ENCODE measurements at places on chromosomes 5 and 9.
A peak's percentile ranks its signal among the peaks of the same experiment; 100 is the strongest.

- DNase-seq: no peak
Observed at GRCh38 chr5:141994511-141995136, 18.2 kb downstream of the GNPDA1 start.

DNA sequence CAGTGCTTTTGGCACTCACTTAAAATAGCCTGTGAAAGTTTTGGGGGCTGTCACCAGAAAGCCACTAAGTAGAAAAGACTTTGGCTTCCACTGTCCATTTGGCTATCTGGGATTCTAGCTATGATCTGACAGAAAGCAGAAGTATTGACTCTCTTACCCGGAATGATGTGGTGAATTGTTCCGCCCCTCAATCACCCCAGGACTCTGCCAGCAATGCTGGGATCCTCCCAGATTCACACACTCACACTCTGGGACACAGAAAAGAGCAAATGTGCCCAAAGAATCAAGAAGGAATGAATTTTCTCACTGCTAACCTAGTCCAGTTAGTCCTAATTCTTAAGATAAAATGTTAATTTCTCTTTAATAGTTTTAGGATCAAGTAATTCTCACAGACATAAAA, 576.9 kb downstream of the BNC2 start:
- no peak for DNase-seq

DNA sequence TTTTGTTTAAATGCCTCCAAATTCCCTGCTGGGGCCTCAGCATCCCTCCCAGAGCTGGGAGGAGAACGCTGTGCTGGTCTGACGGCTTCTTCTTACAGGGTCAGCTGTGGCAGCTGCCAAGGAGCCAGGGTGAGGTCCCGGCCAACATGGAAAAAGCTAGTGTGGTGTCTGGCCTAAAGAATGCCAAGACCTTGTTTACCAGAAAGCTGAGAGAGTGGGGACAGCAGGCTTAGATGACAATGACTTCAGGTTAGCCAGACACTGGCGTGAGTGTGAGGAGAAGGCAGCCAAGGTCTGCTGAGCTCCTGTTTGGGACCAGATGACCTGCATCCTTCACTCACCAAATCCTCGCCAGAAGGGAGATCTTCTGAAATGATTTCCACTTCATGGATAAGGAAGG, 112.5 kb downstream of the CRB2 start:
- DNase-seq: no peak

DNA sequence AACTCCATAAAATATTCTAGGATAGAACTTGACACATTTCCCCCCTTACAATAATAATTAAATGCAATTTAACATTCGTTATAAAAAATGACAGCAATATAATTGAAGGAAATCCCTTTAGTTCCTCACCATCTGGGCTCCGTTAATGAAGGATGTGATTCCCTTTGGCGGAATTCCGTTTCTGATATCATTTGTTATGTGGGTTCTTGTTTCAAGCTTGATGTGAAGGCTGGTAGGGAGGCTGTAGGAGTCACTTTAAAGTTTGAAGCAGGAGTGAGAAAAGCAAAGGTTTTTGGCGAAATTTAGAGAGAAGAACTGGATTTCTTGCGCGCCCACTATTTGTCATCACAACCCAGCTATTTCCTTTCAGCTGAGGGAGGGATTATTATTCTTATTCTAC, 4.0 kb downstream of the RGS7BP start:
- DNase-seq: no peak

DNA sequence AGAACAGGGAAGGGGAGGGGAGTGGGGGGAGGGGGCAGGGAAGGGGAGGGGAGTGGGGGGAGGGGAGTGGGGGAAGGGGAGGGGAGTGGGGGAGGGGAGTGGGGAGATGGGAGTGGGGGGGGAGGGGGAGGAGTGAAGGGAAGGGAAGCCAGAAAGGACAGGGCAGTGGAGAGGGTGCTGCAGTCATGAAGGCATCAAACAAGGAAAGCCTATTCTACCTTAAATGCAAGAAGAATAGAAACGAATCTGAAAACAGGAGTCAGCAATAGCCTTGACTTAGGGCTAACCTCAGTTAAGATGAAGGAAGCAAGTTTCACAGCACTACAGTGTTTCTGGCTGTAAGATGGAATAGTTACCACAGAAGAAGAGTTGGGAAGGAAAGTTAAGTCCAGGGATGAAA, 59.5 kb downstream of the CAMSAP1 start:
- DNase-seq: no peak

GRCh38 chr5:180069589-180070247, 1.8 kb downstream of the RNF130 start:
- DNase-seq: no peak

- DNase-seq: no peak
Observed at GRCh38 chr5:15533129-15533893, 33.3 kb downstream of the FBXL7 start.

GRCh38 chr5:36641431-36641830, 35.0 kb downstream of the SLC1A3 start:
- DNase-seq: no peak

GRCh38 chr9:120715389-120715924, 1.2 kb upstream of the MEGF9 start:
- DNase-seq: no peak

DNA sequence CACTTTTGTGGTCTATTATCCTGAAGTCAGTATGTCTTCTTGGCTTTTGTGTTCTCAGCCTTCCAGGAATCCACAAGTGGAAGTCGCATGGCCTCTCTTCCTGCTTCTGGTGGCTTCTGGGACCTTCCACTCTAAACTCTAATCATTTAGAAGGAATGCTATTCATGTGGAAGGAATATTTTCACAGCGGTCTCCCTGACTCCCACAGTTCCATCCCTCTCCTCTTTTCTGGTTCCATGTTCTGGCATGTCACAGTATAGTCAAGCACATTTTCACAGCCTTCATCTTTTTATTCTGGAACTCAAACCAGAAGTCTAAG, 7.3 kb upstream of the RAI14 start:
- DNase-seq: no peak

- DNase-seq: no peak
Observed at GRCh38 chr5:6652025-6652424, 18.8 kb downstream of the SRD5A1 start.

DNA sequence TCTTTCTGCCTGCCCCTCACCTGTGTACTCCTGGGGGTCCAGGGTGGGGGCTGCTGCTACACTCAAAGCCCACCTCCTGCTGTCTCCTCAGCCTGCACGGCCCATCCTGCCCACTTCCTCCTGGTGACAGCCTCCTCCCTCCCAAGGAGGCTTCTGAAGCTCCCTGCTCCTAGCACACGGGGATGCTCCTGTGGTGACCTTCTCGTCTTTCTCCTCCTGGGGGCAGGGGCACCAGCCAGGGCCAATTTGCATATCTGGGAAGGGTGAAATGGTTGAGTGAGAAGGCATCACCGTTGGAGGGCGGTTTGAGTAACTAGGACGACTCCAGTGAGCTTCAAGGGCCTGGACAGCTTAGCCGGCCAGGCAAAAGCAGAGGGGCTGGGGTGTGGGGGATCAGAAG, 51.9 kb upstream of the COL5A1 start:
- no peak for DNase-seq

DNA sequence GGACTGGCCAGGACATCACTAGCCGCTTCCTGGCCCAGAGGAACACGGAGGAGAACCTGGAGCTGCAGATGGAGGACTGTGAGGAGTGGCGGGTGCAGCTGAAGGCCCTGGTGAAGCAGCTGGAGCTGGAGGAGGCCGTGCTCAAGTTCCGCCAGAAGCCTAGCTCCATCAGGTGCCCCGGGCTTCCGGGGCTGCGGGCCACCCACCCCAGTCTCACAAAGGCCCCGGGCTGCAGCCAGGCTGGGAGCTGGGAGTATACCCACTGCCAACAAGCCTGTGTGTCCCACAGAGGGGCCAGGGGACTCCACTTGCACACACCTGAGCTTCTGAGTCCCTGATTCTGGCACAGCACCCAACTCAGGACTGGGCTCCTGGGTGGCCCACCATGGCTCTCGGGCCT, 1.7 kb upstream of the RABL6 start:
- DNase-seq: no peak

- no peak for DNase-seq
Observed at GRCh38 chr5:3424946-3425345, 170.7 kb upstream of the IRX1 start.

DNA sequence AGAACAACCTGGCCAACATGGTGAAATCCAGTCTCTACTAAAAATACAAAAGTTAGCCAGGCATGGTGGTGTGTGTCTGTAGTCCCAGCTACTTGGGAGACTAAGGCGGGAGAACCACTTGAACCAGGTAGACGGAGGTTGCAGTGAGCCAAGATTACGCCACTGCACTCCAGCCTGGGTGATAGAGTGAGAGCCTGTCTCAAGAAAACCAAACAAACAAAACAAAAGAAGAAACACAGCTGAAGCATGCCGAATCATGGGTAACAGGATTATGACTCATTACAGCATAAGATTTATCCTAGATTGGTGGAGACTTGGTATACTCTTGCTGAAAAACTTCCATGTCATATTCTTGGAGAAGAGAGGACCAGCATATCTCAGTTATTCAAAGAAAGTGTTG, 236.7 kb upstream of the CCNH start:
- DNase-seq: no peak

- peak; percentile 35 for DNase-seq
Observed at GRCh38 chr9:130763331-130764171, 70.0 kb downstream of the EXOSC2 start.

DNA sequence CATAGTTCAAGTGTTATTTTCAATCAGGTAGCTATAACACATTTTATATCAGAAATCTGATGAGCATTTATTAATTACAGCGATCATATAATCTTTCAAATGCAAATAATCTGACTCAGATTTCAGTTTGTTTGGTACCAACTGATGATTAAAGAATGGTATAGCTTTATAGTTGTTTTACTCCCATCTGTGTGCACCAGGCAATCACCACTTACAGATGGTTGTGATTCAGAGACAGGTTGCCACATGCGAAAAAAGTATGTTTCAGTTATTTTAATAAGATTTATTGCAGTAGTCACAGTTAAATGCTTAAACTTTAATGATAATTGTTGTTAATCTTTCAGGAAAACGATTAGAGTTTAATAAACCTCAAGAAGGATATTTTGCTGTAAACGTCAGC, 155.1 kb upstream of the ARRDC3 start:
- no peak for DNase-seq

- DNase-seq: no peak
Observed at GRCh38 chr5:132436936-132437335, 53.6 kb downstream of the IRF1 start.

- no peak for DNase-seq
Observed at GRCh38 chr5:16135506-16135905, 44.1 kb downstream of the MARCHF11 start.

DNA sequence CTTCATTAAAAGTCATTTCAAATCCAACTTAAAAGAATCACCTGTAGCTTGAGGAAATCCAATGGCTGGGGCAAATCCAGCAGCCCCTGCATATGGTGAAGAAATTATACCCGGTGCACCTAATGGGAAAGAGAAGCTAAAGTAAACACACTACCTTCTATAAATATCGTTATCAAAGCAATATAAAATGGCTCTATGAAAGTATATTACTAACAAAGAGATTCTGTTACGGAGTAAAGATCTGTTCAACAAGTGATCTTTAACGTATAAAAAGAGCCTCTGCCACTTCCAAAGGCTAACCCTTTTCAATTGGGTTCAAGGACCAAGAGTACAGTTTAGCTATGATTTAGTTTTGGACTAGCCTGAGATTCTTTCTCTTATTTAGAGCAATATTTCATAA, 59.7 kb upstream of the SUSD1 start:
- no peak for DNase-seq

GRCh38 chr5:179336126-179336870, 9.0 kb downstream of the ADAMTS2 start:
- no peak for DNase-seq

DNA sequence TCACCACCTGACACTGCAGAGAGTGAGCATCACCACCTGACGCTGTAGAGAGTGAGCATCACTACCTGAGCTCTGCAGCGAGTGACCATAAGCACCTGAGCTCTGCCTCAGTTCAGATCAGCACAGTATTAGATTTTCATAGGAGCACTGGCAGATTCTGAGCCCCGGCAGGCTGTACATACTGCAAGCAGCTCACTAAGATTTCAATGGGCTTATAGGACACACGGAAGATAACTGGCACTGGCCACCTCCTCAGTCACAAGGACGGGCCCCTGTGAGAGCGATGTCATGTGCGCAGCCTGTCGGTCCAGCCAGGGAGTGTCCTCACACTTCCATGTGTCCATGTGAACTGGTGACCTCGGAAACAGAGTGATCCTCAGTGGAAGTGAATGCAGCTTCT, 153.5 kb upstream of the IRX2 start:
- no peak for DNase-seq

GRCh38 chr9:36789886-36790285, 217.2 kb downstream of the MELK start:
- DNase-seq: no peak

DNA sequence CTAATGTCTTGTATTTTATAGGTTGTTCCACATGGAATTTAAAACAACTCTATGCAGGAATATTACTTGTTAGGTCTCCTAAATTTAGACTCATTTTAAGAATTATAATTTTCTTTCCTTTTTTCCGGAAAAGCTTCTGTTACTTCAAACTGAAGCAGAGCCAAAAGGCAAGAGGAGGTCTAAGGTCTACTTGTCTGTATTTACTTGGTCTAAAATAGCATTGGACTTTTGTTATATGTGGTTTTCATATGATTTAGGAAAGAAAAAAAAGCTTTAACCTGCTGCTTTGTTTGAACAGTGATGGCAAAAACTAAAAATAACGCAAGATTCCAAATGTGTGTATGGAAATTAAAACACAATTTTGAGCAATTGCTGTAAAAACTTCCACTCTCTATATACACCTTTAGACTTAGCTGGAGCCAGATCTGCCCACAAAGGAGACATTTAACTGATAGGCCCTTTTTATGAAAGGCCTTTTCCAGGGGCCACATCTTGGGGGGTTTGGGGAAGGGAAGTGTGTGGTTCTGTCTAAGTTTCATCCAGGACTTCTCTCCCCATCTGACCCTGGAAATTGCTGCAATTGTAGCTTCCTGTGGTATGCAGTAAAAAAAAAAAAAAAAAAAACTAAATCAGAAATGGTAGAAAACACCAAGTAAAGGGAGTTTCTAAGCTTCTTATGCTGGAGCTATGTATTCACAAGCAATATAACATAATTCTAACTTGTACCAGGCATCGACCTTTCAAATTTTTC, 307.7 kb upstream of the MEF2C start:
- DNase-seq: no peak

- no peak for DNase-seq
Observed at GRCh38 chr9:91421971-91422757, 1.5 kb downstream of the NFIL3 start.

GRCh38 chr5:66861402-66861801, 265.2 kb downstream of the MAST4 start:
- DNase-seq: no peak

- no peak for DNase-seq
Observed at GRCh38 chr9:16247188-16247875, 623.1 kb downstream of the BNC2 start.

DNA sequence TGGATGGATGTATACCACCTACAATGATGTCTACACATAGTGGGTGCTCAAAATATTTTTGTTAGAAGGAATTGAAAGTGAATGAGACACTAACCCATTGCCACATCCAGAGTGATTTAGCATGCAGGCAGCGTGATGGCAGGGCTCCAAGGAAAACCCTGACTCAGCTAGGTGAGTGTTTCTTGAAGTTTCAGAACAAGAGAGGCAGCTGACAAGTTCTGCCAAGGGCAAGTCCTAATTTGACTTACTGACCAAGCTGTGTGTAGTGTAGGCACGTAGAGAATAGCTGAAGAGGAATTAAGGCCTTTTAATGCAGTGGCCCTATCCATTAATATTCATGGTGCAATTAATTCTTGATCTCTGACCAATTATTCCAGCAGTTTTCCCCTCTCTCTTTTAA, 107.8 kb upstream of the ATP10B start:
- no peak for DNase-seq

Data from DMS 273 treated with DMSO at 0.1 percent for 48 hours (cell line).